HEK293T (cell line): ENCODE measurements at places on chromosomes 7 and 10.

DNA sequence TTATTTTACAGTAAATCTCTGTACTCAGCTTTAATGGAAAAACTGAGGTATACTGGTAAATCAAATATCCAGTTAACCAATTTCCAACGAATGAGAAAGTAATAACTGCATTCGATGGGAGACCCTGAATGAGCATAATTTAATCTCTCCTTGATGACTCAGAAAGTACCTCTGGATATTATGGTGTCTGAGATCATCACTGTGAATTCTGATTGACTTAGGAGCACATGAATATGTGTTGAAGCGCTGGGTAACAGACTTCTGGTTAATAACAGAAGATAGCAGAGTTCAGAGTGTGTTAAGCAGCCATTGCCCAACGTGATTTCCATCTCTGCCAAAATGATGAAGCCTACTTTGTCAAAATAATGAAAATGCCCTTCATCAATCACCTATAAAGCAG is 116.6 kb downstream of the NRP1 start:
- DNase-seq: no peak

DNA sequence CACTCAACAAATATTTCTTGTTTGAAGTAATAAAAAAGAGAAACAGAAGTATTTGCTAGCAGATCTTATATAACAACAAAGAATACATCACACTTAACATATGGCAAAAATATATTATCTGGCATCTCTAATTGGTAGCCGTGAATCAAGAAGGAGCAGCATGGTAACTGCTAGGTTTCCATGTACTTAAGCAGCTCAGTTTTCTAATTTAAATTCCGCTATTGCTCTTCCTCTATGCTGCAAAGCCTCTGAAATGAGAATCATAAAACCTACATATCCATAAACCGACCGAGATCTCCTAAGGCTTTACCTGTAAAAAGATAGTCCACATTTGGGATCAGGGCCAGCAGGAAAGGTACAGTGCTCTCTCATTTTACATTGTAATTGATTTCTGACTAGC is 76.6 kb upstream of the PTPRZ1 start:
- no peak for DNase-seq

DNA sequence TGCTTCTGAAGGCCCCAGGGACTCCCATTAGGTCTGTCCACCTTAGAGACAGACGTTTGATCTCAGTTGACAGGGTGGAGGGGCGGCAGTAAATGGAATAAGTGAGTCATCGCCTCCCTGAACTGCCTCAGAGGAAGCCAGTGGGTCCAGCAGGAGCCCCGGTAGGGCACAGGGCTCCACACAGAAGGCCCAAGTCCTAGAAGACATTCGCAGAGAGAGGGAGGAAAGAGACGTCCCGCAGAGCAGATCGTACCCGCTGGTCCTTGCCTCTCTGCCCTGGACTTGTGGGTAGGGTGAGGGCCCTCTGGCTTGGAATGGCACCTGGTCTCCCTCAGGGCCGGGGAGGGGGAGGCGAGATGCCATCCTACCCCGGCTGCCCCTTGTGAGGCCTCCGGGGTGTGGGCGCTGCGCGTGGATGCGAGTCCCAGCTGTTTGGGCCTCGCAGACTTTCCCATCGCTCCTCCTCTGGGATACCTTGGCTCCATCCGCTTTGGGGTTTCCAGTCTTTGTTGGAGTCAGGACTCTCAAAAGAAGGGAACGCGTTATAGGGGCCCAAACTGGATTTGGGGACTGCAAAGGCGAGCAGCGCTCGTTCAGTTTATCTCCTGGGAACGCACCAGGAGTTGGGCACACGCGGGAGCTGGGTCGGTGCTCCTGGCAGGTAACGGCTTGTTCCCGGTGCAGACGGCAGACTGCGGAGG is 5.1 kb downstream of the TLX1 start:
- DNase-seq: peak; percentile 29

GRCh38 chr10:124693801-124694416 is 50.3 kb downstream of the FAM53B start:
- DNase-seq: no peak

DNA sequence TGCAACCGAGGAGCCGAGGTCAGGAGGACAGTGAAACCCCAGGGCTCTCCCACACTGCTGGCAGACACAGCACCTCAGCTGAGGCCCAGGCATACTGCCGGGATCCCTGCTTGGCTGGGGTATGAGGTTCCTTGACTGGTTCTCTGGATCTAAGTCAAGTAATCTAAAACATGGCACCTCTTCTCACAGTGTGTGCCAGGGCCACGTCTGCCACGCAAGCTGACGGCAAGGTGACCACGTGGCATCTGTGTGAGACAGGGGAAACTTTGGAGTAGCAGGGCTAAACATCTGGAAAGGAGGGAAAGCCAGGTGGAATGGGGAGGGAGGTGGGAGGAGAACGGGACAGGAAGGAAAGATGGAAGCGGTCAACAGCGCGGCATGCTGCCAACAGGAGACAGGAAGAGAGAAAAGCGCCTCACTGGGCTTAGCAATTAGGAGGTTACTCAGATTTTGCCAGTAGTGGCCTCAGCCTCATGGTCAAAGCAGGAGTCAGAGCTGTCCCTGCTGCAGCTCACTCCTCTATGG is 103.7 kb downstream of the CXCL12 start:
- DNase-seq: no peak

- DNase-seq: no peak
These were observed 67.0 kb downstream of the WDR37 start for GRCh38 chr10:1123198-1123597.

DNA sequence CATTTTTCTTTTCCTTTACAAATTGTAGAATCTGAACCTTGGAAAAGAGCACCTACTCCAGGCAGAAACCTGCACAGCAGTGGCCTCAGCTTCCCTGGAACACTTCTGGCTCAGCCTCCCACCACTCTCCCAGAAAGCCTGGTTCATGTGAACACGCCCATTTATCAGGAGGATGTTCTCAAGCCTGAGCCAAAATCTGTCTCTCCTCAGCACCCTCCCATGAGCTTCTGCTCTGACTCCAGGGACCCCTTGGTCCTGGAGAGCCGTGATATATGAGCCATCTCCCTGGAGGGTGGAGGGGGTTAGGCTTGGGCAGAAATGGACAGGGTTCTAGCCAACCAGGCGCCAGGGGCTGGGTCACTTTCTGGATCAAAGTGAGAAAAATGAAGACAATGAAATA is 10.1 kb downstream of the GDF2 start:
- no peak for DNase-seq

DNA sequence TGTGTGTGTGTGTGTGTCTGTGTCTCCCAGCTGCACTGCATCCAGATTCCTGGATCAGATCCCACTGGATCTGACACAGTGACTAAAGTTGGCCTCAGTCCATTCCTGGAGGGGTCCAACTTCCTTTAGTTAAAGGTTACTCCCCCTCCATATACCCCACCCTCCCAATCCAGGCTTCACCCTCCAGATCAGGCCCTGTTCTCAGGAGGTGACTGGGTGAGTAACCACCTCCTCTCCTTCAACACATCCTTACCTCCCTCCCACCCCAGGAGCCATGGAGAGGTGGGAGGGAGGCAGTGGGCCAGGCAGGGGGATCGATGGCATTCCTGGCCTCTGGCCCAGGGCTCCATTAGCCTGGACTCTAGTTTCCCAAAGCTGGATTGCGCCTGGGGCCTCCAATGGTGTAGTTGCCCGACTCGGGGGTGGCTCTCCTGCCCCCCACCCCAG is 11.3 kb downstream of the KCNIP2 start:
- no peak for DNase-seq

DNA sequence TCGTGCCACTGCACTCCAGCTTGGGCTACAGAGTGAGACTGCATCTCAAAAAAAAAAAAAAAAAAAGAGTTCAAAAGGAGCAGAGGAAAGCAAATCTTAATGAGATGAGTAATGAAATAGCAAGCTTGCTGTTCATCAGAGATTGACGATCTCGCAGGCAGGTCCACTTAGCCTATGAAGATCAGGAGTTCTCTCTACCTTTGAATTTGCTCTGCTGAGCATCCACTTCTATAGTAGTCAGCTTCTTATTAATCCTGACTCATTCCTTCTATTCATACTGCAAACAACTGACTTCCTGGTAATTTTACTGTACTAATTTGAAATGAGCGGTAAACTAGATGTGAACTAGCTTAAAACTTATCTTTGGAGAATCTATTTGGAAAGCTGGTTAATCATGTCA is 1014.6 kb downstream of the GATA3 start:
- no peak for DNase-seq

DNA sequence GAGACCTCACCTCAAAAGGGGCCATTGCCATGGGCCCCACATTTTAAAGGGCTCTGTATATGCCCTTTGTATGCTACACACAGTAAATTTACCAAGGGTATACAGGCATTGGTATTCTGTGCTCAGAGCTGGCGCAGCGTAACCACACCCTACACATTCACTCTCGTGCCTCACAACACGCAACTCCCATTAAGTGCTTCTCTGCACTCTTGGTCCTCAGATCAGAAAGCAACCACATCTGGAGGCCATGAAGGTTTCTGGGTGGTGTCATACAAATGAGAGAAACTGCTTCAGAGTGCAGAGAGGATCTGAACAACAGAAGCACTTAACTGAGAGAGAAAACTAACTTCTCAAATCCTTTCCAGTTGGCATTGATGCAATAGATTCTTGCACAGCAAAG is 9.4 kb upstream of the CACUL1 start:
- DNase-seq: no peak

- DNase-seq: peak; percentile 44
These were observed 62.3 kb downstream of the ATE1 start for GRCh38 chr10:121865554-121865953.

GRCh38 chr10:78605800-78606350 is 462.9 kb upstream of the ZMIZ1 start:
- DNase-seq: no peak

DNA sequence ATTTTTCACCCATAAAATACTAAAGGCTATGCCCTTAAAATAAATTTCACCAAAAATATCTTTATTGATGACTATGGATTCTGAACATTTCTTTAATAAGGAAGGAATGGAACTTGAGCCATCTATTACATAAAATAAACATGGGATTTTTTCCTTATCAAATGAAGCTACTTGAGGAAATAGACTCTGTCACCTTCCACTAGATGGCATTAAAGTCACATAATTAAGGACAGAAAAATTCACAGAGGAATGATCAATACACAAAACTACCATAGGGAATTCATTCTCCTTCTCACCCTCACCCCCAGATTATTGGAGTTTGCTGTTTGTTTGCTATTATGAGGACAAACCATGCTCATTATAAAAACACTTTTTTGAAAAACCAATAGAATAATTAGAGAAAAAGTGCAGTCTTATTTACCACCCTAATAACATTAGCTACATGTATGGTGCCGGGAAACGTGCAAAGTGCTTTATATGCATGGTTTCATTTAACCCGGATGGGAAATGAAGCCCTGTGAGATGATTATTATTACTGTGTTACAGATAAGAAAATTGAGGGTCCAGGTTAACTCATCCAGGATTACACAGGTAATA is 21.1 kb upstream of the FOXI2 start:
- no peak for DNase-seq

- no peak for DNase-seq
These were observed 10.3 kb upstream of the STK17A start for GRCh38 chr7:43572516-43573049.

- DNase-seq: peak; percentile 63
These were observed 355.9 kb downstream of the SFMBT2 start for GRCh38 chr10:7054915-7055314.

DNA sequence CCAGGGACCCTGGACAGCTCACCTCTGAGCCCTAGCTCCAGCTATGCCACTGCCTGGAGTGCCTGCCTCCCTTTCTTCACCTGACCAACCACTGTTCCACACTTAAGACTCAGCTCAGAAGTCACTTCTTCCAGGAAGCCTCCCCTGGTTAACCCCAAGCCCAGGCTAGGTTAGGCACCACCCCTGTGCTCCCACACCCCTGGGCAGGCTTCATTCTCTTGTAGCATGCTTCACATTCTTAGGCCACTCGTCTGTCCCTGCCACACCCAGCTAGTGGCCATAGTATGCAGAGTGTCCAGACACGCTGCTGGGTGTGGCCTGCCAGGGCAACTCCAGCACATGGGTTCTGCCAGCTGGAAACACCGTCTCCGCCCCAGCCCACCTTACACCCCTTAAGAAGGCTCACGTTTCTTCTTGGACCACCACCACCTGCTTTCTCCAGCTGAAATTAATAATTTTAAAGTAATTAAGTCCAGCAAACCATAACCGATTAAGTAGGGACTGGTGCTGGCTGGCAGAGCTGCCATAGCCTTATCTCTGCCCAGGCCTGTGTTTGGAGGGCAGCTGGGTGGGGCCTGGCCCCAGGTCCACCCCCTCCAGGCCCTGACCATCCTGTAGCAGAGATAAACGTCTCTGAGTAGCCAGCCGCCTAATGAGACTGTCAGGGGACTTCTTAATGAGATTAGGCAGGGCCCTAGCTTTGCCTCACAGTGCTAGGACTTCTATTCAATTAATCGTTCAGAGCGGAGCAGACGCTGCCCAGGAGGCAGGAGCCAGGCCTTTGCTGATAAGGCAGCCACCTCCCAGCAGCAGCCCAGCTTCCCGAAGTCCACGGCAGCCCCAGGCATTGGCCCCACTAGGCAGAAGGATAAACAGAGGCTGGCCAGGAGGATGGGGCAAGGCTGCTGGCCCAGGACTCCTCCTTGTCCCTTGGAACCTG is 20.5 kb downstream of the GRID1 start:
- DNase-seq: no peak

- DNase-seq: no peak
These were observed 1.8 kb downstream of the TPST1 start for GRCh38 chr7:66206934-66207240.

DNA sequence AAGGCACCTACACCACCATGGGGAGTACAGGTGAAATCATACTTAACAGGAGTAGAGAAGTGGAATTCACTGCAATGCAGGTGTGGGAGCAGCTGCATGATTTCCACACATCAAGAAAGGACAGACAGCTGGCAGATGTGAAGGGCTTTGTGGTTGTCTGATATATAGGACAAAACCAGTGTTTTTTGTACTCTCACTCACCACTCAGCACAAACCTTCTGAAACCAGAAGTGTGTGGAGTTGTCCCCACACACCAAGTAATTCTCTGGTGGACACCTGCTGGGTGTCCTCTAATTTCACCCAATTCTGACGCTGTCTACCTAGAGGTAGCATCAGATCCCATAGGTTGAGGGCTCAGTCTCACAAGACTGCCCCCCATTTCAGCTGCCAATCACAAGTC is 327.7 kb upstream of the KMT2E start:
- DNase-seq: no peak

DNA sequence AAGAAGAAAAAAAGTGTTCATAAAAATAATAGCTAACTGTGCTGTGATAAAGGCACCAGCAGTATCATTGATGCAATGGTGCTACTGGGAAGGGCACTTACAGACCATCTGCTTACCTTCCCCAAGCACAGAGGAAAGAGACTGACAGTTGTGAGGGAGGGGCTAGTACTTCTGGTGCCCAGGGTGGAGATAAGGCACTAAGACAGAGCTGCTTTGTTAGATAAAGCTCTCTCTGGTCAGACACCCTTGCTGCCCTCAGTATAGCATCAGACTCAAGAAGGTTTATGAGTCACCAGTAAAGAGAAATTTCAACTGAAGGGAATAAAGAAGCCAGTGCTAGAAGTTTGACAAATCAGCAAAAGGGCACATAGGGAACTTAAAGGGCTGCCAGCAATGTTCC is 325.6 kb downstream of the HPSE2 start:
- DNase-seq: no peak
